CD8-positive, alpha-beta memory T cell (primary cell): ENCODE measurements at places on chromosomes 2 and 18.

DNA sequence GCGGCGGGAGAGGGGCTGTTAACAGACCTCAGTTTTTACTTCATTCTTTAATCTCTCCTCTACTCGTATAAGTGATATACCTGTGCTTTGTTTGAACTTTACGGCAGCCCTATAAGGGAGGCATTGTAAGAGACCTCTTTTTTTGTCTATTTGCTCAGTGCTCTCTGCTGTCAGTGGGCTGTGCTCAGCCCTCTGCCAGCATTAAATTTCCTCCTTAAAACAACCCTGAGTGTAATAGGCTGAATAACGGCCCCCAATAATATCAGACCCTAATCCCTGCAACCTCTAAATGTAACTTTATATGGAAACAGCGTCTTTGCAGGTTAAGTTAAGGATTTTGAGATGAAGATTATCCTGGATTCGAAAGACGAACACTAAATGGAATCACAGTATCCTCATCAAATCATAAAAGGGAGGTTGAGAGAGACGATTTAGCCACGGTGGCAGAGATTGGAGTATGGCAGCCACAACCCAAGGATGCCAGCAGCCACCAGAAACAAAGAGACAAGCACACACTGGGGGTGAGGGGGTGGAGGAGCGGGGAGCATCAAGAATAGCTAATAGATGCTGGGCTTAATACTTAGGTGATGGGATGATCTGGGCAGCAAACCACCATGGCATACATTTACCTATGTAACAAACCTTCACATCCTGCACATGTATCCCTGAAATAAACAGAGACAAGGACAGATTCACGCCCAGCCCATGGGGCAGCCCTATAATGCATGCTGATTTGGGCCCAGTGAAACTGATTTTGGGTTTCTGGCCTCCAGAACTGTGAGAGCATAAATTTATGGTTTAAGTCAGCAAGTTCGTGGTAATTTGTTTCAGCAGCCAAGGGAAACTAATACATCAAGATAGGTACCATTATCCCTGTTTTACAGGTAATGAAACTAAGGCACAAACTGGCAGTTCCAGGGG lies 894 bp upstream of the FARSB start:
- no peak for DNase-seq

- no peak for DNase-seq
Measured at GRCh38 chr2:161976917-161977316, 97.1 kb downstream of the DPP4 start.

DNA sequence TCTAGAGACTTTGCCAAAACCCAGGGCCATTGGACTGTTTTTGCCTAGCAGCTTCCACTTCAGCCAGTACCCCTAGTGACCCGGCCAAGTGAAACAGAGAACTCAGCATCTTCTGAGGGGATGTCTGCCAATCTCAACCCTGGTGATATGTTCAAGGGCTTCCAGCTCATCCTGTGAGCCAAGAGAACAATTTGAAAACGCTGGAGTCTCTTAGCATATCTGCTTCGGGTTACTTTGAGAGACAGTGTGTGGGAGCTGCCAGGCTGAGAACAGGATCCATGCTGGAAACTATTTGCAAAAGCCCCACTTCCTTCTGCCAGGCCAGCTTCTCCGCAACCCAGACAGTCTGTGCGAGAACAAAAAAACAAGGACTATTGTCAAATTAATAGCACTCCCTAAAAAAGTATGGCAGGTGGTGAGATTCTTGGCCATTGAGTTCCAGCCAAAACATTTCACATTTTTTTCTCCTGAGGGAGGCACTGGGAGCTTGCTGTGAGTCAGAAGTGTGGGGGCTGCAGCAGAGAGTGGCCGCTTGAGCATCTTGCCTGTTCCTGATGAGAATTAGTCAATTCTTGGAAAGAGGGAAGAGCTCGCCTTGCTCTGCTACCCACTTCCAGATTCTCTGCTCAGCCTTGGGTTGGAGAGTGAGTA lies 395.6 kb upstream of the TRIB2 start:
- DNase-seq, result no peak

DNA sequence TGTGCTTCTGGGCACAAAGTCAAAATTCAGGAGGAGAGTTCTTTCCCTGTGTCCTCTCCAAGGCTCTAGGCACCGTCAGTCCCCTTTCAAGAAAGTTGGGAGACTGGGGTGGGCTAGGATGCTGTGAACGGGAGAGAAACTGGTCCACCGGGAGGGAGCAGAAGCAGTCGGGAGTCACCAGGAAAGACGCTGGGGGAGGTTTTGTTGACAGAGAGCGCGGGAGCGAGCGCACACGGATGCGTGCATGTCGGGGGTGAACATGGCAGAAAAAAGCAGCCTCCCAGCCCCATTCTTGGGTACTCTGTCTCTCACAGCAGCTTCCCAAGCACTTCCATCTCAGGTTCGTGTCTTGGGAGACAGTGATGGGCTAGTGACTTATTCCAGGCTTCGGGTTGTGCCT lies 97.1 kb upstream of the PXDN start:
- DNase-seq, result no peak

DNA sequence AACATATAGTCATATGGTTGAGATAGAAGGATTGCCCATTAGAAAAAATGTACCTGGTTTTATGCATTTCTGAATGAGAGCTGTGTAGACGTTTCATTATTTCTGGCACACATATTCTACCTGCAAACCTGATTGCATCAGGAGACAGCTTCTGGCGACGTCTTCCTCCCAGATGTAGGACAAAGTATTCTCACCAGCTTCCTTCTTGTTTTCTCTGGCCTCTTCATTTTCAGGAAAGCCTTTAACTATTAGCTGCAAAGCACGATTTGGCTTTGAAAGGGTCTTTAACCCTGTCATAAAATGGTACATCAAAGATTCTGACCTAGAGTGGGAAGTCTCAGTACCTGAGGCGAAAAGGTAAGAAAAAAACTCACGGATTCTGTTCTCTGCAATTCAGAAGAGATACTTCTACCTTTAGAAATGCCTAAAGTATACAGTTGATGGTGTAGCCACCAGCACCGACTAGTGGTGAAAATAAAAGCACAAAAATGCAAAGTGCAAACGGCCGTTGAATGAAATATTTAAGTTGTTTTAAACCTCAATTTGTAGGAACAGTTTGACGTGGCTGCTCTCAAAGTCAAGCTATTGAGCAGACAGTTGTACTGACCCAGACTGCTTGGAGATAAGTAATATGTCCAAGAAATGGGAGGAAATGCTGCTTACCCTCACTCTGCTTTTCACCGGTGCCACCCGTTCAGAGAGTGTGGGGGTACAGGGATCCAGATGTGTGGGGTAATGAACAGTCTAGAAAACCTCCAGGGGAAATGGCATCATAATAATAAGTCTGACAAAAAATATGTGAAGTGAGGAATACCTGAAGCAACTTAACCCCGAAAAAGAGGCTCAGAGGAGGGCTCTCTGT lies 20.2 kb downstream of the IL18RAP start:
- DNase-seq, result peak; percentile 51

DNA sequence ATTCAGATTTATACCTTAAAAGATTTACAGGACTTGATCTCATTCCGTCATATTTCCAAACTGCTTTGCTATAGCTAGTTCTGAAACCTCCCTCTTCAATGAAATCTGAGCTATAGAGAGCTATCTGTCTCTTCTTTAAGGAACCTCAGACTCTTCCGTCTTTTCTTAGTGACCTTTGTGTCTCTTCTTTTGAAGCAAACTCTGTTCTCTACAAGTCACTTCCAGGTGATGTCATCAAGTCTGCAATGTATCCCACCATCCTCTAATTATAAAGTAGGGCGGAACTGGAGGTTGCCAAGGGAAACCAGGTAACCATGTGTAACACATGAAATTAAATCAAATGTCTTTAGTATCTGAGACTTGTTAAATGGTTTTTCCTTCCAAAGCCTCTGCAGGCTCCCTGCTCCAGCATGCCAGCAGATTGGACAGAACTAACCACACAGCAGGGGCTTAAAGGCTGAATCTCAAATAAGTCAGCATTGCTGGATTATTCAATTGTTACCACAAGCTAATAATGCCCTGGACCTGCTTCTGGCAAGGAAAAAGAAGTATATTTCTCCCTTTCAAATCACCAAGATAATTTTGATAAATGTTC lies 41.2 kb upstream of the PEX13 start:
- DNase-seq, result no peak

GRCh38 chr18:74282755-74283554 lies 8.8 kb downstream of the CYB5A start:
- no peak for DNase-seq

- no peak for DNase-seq
Measured at GRCh38 chr2:170170281-170171040, 7.5 kb upstream of the MYO3B start.

- no peak for DNase-seq
Measured at GRCh38 chr2:144780983-144781382, 261.1 kb upstream of the ZEB2 start.

DNA sequence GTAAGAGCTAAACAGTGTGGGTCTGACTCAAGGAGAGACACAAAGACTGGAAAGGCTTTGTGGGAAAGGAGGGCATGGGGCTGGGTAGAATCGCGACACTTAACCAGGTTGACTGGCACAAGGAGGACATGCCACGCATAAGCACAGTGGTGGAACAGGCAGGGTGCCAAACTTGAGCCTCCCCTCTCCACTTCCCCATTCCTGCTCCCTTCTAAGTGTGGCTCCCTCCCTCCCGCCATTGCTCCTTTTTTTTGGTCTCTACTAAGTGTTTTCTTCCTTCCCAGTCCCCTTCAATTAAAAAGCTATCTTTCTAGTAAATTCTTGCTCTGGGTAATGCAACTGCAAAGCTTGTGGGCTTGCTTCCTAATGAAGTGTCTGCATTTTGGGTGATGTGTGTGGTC lies 40.3 kb upstream of the ZFP36L2 start:
- no peak for DNase-seq

- no peak for DNase-seq
Measured at GRCh38 chr2:213015387-213016165, 135.8 kb downstream of the IKZF2 start.

- no peak for DNase-seq
Measured at GRCh38 chr18:27994571-27994970, 182.4 kb downstream of the CDH2 start.

- DNase-seq, result no peak
Measured at GRCh38 chr2:15677141-15677843, 85.6 kb downstream of the DDX1 start.

DNA sequence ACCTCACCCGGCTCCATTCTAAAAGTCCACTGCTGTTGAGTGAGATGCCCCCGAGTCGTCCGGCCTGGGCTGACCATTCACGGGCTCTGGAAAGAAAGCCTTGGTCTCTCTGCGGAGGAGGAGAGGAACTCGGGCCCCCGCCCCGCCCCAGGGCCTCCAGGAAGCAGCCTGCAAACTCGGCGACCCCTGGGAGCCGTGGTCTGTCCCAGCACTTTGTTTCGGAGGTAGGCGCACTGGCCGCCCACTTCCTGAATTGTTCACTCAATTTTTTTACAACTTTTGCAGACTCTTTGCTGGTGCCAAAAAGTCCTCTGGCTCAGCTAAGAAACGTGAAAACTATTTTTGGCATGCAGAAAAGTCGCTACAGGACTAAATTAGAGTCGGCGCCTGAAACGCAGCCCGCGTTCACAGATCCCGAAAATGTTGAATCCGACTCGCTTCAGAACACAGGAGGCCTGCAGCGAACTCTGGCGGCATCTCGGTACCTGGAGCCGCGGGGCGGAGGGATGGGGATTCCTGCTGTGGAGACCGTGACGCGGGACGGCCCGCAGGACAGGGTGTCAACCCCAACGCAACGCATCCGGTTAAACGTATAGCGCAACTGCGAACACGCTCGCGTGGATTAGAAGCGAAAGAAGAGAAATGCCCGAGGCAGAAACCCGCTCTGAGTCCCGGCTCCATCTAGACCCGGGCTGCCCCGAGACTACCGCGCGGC lies 1.5 kb downstream of the PXDN start:
- no peak for DNase-seq

GRCh38 chr2:106053116-106053515 lies 141.0 kb downstream of the UXS1 start:
- DNase-seq, result peak; percentile 37

DNA sequence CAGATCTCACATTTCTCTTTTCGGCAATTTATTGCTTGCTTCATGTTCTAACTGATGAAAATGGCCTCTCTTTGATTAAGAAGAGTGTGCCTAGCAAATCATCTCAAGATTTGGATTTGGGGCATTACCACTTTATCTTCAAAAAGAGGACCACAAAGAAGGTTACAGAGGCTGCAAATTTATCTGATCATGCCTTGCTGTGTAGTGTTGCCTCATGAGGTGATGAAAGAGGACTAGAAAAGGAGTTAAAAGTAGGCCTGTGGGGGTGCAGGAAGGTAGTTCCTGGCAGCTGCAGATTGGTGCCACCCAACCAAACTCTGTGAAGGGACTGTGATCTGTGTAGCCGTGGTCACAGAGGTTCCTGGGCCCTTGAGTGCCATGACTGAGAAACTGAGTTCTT lies 69.2 kb downstream of the PRELID3A start:
- no peak for DNase-seq

GRCh38 chr2:42854207-42854818 lies 61.9 kb upstream of the HAAO start:
- DNase-seq, result no peak

GRCh38 chr18:6069103-6069502 lies 173.8 kb upstream of the TMEM200C start:
- DNase-seq, result no peak

DNA sequence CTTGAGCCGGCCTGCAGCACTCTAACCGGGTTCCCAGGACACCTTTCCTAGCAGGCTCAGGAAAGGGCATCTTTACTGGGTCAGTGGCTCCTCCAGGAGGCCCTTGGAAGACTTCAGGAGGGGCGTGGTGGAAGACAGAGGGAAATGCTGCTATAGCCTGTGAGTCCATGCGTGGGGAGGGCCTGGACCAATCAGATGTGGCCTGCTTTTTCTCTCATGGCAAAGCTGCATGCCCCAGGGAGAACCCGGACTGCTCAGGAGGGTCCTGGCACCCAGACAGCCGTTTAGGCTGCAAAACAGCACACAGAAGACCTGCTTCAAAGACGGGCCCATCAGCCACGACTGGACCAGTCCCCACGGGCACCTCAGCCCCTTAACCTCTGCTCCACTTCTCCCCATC lies 84.4 kb downstream of the EIPR1 start:
- no peak for DNase-seq

DNA sequence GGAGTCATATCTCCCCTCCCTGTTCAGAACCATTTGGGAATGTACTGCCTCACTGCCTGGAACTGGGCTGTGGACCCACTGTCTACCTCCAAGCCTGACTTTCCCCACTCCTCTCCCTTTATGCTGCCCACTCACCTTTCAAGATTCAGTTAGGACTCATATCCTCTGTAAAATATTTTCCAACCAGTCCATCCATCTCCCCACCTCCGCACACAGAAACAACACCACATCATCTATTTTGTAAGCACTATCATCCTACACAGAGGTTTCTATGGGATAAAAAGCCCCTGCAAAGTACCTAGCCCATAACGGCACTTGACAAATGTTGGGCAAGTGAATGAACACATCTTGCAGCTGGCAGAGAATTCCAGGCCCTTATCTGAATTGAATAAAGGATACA lies 250.8 kb downstream of the ANAPC1 start:
- DNase-seq, result no peak

GRCh38 chr2:38937548-38937947 lies 47.9 kb downstream of the ARHGEF33 start:
- no peak for DNase-seq

DNA sequence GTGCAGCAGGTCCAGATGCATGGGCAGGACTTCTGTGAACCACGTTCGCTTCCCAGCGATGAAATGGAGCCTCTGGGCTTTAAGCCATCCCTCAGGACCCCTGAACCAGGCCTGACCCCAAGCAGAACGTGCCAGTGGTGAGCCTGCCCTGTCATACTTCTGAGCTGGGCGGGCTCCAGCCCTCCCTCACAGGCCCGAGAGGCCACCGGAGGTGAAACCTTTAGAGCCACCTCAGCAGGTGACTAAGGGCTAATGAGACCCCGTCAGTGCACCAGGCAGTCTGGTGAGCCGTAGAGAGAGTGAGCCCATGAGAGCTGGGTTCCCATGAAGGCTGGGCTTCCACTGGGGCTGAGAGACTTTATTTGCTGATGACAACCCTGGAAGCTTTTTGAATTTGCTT lies 8.9 kb upstream of the MAL start:
- no peak for DNase-seq
